ENCODE measurements at places on chromosomes 6 and 20.

- DNase-seq = peak; percentile 67
Measured at GRCh38 chr6:108958900-108959770, 110.9 kb downstream of the ARMC2 start.

- no peak for DNase-seq
Measured at GRCh38 chr6:144153260-144153659, 2.9 kb downstream of the STX11 start.

- DNase-seq = no peak
Measured at GRCh38 chr6:131023834-131024504, 39.1 kb downstream of the EPB41L2 start.

DNA sequence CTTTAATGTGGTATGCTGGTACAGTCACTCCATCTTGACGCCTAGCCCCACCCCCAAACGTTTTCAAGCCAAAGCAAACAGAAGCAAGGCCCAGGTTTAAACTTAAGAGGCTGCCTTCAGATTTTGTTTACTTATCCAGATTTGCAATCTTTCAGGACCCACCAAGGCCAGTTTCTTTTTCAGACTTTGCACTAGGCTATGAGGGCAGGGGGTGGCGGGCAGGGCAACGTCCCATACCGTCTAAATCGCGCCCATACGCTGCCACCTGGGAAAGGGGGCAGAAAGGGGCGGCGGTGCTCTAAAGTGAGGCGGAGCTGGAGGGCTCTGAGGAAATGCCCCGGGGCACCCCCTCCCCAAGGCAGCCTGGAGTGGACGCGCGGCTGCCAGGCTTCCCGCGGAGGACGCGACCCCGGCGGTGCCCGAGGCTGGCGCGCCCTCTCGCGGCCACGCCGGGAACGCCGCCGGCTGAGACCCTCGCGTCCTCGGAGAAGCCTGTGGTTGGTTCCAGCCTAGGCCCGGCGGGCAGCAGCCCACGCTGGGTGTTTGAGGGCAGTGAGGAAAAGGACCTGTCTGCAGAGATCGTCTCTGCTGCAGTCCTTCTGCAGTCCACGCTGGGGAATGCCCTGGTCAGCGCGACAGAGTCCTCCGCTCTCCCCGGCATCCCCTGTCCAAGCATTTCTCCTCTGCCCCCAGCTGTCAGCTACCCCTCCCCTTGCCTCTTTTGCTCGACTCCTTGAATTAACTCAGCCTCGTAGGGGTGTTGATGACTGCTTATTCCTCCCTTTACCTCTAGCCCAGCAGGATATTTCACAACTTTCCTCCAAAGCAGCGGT is 129.2 kb upstream of the PRND start:
- peak; percentile 47 for DNase-seq

DNA sequence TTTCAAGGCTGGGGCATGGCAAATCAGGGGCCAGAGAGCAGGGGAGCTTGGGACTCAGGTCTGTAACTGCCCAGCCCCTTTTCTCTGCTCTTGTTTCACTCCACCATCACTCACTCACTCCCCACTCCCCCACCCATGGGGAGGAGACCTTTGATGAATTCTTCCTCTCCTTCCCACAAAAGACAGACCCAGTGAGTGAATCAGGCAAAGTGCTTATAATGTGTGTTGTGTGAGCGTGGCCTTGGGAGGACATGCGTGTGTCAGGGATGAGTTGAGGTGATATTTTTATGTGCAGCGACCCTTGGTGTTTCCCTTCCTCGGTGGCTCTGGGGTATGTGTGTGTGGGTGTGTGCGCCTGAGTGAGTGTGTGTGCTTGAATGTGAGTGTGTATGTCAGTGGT is 1.0 kb upstream of the CUL9 start:
- DNase-seq = no peak

DNA sequence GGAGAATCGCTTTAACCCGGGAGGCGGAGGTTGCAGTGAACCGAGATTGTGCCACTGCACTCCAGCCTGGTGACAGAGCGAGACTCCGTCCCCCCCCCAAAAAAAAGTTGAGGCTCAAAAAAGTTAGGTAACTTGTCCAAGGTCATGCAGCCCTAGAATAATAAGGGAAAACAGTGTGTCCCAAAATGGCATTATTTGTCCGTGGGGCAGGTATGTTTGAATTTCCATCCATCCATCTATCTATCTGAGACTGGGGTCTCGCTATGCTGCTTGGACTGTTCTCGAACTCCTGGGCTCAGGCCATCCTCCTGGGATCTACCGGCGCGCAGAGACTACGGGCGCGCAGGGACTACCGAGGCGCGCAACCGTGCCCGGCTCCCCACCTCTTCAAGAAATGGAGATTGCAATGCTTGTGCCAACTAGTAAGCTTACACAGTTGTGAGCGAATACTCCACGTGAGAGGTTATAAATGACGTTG is 374 bp upstream of the ABCC10 start:
- DNase-seq = no peak

- DNase-seq = no peak
Measured at GRCh38 chr6:43124481-43124880, 46.6 kb upstream of the SRF start.

GRCh38 chr20:61230-61629 is 26.2 kb upstream of the DEFB125 start:
- no peak for DNase-seq

- no peak for DNase-seq
Measured at GRCh38 chr6:69019832-69020231, 384.8 kb downstream of the ADGRB3 start.

- no peak for DNase-seq
Measured at GRCh38 chr6:37648465-37649330, 49.0 kb downstream of the MDGA1 start.

DNA sequence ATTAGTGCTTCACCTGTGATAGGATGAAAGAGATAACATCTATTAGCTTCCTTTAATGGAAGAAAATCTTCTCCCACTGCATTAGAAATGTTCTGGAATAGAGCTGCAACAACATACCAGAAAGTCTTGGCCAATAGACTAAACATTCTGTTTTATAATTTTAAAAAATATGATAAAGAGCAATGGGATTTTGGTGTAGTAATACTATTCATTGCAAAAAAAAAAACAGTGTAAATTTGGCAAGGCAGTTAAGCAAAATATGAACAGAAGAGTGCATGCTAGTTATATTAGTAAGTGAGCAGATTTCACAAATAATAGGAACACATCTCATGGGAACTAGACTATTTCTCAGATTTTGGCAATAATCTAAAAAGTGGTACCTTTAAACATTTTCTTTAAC is 43.3 kb downstream of the SOX4 start:
- DNase-seq = no peak

- DNase-seq = no peak
Measured at GRCh38 chr20:22303523-22303922, 280.8 kb downstream of the FOXA2 start.

GRCh38 chr6:14348389-14348788 is 230.8 kb downstream of the CD83 start:
- no peak for DNase-seq

DNA sequence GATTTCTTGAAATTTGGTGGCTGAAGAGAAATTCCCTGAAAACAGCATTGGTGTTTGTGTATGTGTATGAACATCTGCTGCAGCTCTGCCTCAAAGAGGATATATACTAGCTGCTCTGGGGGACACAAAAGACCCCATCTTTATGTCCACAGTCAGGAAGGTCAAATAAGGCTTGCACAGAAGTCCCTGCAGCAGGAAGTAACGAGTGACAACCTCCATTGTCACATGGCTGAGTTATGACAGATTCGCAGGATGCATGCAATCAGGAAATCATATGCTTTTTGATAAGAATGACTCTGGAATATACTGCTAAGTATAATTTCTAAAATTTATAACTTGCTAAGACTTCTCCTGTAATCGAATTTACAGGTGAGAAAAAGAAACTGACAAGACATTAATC is 225.9 kb upstream of the CST7 start:
- no peak for DNase-seq

GRCh38 chr6:135722679-135723078 is 128.8 kb upstream of the PDE7B start:
- no peak for DNase-seq

- DNase-seq = no peak
Measured at GRCh38 chr6:32047539-32047854, 9.3 kb downstream of the CYP21A2 start.

DNA sequence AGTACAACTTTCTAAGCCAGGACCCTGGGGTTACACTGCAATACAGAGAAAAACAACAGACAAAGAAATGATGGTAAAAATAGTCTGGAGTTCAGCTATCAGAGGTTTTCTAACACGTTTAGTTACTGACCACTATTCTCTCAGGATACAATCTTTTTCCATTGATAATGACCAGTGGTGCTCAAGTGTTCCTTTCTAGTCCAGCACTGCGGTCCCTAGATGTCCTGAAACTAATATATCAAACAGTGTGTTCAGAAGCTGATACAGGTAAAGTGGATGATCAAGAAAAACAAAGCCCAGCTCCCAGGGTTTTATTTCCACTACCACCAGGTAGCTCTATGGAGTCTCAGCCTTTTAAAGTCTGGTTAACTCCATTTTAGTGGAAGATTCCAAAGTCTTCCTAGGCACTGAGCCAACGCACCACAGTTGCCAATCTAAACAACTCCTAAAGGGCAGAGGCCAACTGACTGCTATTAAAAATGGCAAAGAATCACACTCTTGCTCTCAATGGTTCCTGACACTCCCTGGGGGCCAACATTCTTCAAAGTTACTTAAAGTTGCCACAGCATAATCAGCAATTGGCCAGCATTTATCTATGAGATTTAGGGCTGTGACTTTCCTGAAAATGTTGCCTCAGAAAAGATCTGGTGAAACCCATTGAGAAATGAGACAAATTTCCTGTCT is 38.2 kb downstream of the DZANK1 start:
- DNase-seq = no peak

DNA sequence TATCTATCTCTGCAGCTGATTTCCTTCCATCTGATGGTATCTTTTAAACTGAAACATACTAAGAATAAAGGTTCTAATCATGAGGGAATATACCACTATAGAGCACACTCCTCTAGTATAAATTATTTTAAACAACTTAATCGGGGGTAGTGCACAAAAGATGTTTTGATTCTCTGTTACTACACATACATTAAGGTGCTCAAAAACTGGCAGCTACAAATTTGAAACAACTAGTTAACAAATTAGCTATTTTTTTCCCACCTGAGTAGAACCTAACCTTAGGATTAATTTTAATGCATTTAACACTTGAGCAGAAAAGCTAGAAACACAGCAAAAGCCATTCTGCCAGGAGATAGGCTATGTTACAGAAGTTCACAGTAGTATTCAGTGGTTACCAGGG is 23.0 kb downstream of the CCNC start:
- no peak for DNase-seq

DNA sequence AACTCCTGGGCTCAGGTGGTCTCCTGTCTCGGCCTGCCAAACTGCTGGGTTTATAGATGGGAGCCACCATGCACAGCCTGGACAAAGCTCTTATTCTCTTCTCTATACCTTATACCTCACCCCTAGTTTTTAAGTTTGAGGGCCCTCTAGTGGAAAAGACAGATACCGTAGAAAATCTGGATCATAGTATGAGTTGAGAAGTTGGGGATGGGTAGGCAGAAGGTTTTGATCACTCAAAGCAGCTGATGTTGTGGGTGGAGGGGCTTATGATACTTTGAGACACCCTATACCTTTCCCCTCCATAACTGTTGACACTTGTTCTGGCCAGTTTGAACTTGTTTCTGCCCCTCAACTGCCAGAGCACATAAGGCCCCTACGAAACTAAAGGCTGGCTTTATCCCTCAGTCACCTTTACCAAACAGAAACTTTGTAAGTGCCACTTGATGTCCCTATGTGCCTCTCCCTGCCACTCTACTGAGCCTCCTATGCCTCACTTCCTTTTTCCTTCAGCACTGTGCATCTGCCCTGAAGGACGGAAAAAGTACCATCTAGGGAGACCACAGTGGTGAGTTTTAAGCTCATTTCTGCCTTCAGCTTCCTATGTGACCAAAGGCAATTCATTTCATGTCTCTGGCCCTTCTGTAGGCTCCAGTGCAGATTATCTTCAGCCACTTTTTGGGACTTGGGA is 28.6 kb downstream of the RALY start:
- peak; percentile 64 for DNase-seq

GRCh38 chr20:14069796-14070195 is 74.5 kb downstream of the MACROD2 start:
- DNase-seq = no peak

GRCh38 chr20:46212876-46213275 is 94.8 kb downstream of the CD40 start:
- DNase-seq = no peak

DNA sequence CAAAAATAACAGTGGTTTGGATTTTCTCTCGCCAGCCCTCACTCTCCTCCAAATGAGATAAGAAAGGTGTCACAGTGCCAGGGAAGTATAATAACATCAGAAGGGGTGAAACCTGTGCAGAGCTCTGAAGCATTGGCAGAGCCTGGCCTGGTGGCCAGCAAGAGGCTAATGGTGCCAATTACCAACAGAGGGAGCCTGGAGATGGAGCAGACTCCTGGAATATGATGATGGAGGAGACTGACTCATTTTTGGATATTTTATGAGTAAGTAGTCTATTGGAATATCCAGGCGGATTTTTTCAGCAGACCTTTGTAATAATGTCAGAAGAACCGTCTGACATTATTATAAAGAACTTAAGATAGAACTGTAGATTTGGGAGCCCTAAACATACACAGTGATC is 442.6 kb upstream of the MARCKS start:
- peak; percentile 1 for DNase-seq

- DNase-seq = no peak
Measured at GRCh38 chr20:56765172-56766073, 136.3 kb downstream of the TFAP2C start.

- DNase-seq = no peak
Measured at GRCh38 chr6:15800841-15801617, 138.2 kb upstream of the DTNBP1 start.

Measured in KBM-7 (cell line).